Immature natural killer cell (primary cell): ENCODE measurements at places on chromosomes 5 and 9.

DNA sequence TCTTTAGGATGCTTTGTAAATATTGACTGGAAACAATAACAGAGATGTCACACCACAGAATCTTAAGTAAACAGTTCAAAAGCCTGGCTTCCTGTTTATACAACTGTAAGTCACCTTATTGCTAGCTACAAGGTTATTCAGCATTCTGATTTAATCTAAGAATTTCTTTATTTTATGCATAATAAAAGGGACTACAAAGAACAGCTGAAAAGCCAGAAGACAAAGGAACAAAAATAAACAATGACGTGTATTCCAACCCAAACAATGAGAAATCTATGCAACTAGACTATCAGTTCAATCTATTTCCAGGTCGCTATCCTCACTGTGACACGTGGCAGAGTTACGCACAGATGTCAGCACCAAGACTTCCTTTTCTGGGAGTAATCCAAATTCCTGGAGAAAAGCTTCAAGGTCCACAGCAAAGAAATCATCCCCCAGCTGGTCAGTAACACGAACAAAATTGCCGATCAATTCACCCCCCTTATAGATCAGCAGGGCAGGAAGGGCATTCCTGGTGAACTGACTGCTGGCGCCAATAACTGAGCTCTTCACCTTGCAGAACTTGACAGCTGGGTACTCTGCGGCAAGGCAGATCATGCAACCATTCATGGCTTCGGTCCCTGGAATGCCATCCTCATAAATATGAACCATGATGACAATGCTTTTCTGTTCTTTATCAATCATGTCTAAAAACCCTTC lies 8.4 kb downstream of the PDCL start:
- no peak for DNase-seq

- no peak for DNase-seq
These were observed 272.0 kb downstream of the PDE4D start for GRCh38 chr5:59621477-59621876.

- DNase-seq = no peak
These were observed 378.5 kb upstream of the IRX1 start for GRCh38 chr5:3217114-3217513.

DNA sequence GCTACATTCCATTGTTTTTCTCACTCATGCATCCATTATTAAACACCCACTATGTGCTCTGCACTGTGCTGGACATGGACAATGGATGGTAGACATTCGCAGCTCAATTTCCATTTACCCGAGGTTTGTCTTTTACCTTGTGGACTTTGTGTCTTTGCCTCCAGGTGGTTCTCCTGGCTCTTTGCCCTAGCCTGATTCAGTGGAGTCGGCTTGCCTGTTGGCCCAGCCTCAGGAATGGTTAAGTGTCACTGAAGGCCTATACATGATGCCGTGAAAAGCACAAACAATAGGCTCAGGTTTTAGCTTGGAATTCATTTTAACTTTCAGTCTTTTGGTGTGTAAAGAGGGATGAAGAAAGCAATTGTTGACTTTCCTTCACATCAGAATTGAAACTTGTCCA lies 16.5 kb upstream of the DMRT3 start:
- no peak for DNase-seq

- DNase-seq = no peak
These were observed 117.8 kb upstream of the OSMR start for GRCh38 chr5:38728029-38728428.

DNA sequence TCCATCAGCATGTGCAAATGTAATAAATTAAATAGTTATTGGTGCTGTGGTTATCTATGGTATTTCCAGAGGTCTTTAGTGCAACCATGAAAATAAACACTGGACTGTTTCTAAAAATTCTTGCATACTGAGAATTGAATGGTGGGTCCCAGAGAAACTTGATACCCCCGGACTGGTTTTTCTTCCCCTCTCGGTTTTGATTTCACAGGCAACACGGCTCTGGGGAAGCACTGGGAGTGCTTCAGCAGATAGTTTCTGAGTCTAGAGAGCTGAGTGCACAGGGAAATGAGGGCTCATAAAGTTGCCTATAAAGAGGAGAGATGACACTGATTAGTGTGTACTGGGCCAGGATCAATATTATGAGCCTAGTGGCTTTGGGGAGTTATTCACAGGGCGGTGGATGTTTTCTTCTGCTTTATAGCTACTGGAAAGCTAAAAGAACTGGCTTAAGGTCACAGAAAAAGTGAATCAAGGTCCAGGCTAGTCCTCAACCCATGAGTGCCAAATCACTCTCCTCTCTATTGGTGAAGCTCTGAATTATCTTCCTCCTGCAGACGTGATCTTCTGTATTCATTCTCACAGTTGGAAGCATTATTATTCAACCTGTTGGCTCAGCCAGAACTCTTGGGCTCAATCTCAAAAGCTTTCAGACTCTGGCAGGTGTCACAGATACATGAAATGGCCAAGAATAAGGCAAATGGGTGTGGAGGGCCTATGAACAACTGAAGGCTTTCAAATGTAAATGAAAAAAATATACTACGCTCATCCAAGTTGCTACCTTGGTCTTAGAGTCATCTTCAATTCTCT lies 170.2 kb upstream of the HMHB1 start:
- DNase-seq = no peak

DNA sequence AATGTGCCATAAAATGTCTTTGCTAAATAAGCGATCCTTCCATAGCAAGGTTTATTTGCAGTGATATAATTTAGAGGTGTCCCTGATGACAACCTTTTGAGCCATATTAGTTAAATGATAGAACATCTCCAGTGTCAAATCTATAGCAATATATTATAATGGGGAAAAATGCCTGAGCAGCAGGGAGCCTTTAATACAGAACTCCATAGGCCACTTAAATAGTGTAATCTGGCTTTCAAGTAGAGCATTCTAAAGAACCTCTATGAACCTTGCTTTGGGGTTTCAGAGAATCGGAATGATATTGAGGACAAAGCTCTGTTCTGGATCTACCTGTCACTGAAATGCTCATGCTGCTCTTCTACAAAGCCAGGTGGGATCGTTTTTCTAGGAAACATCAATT lies 96.7 kb upstream of the MEF2C start:
- DNase-seq = no peak
